ENCODE measurements at places on chromosomes 4 and X. TPM values are rescaled to one million over a fixed set of nuclear protein-coding genes. Genes with fewer than 3 reads are reported as not detected.

GRCh38 chrX:49237060-49237459, 1.8 kb downstream of the CCDC22 start:
- DNase-seq = no peak

DNA sequence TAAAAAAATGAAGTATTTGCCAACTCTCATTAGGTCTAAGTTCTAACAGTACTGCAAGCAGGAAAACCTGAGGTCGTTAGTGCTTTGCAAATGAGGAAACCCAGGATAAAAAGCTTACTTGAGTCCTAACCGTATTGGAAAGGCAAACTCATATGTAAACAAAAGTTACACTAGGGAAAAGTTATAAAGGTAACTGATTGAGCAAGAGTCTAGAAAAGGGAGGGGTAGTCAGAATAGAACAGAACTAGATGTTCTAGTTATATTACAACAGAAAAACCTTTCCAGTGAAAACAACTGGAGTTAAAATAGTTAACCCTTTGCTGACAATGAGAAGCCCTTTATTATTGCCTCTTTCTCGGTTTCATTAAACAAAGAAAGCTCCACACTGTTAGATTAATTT, 66.4 kb upstream of the MAOA start:
- no peak for DNase-seq

DNA sequence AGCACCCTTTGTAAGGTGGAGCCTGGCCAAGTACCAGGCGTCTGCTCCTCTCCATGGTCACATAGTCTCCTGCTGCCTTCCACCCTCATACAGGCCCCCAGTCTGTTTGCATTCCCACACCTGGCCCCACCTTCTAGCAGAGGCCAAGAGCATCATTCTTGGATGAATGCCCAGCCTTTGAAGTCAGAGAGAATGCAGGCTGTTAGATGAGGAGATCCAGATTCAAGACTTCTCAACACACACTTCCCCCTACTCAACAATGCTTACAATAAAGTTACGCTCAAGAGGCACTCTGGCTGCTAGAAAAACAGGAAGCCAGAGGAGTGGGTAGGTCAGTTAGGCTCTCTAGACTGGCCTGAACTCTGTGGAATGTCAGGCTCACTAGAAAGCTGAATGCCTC, 43.3 kb downstream of the SHROOM4 start:
- DNase-seq = no peak

DNA sequence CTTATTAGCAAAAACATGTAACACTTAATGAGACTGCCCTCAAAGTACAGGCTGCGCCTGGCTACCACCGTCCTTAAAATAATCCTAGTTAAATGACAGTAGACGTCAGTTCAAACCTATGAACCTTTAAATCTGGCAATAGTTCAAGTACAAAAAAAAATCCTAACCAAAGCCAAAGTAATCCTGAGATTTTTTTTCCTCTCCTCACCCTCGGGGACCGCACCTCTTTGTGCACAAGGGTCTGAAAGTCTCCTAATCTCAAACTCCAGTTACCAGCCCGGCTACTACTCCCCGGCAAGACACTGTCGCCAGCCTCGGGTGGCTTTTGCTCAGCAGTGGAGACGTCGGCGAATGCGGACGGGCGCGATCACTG, 439 bp downstream of the SEC31A start:
- no peak for DNase-seq

- no peak for DNase-seq
These were observed 13.1 kb downstream of the TAB3 start for GRCh38 chrX:30875957-30876356.

- DNase-seq = no peak
These were observed 213.3 kb downstream of the SMARCA1 start for GRCh38 chrX:129310000-129310399.

GRCh38 chrX:37350034-37350365, 836 bp downstream of the PRRG1 start:
- DNase-seq = no peak

DNA sequence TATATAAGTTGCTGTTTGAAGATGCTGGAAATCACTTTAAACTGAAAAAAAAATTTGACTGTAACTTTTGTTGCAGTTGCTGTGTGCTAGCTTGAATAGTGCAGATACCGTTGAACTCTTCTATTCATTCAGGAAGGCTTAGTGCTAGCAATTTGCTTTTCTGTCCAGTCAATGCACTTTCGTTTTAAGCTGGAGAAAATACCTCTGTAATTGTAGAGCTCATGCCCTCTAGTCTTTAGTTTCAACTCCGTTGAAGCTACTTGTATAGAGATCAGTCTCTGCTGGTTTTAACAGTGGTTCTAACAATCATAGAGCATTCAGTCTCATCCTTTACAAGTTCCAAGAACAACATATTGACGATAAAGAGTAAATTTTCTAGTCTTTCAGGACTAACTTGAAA, 49.0 kb upstream of the TRPC3 start:
- no peak for DNase-seq

- no peak for DNase-seq
These were observed 184.2 kb upstream of the CTSO start for GRCh38 chr4:156137679-156138473.

DNA sequence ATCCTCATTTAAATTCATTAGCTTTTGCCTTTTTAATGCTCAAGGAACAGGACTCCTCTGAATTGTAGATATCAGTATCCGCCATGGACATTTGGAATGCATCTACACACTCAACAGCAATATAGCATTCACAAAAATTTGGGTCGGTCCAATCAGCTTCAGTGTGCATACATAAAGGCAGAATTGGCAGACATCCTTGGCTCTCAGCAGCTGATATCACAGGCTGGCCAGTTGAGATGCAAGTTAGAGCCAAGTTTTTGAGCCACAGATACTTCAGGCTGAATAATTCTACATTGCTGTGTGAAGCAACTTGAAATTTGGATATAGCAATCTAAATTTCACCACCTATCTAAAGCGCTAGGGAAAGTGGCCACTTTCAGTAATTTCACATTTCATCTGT, 821.1 kb downstream of the PCDH19 start:
- no peak for DNase-seq

DNA sequence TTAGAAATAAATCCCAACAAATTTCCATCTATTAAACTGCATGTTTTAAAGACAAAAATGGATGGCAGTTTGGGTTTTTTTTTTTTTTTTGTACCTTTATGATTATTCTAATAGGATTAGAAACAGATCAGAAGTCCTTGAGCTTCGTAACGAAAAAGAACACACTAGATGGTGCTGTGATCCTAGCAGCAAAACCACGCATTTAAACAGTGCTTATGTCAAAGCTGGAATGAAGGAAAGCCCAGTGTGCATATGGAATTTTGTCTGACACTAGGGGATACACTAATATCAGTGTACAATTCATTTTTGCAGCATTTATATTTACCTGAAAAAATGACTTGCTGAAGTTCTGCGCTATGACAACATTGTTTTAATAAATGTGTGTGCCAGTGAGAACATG, 229.1 kb downstream of the VEGFC start:
- DNase-seq = no peak

- DNase-seq = no peak
These were observed 90.3 kb upstream of the TEX13D start for GRCh38 chrX:124242131-124242530.

- DNase-seq = no peak
These were observed 162.0 kb downstream of the TRAM1L1 start for GRCh38 chr4:116923389-116923788.

GRCh38 chr4:80240976-80241375, 25.5 kb upstream of the FGF5 start:
- no peak for DNase-seq

GRCh38 chr4:57691370-57691769, 581.2 kb upstream of the IGFBP7 start:
- no peak for DNase-seq

DNA sequence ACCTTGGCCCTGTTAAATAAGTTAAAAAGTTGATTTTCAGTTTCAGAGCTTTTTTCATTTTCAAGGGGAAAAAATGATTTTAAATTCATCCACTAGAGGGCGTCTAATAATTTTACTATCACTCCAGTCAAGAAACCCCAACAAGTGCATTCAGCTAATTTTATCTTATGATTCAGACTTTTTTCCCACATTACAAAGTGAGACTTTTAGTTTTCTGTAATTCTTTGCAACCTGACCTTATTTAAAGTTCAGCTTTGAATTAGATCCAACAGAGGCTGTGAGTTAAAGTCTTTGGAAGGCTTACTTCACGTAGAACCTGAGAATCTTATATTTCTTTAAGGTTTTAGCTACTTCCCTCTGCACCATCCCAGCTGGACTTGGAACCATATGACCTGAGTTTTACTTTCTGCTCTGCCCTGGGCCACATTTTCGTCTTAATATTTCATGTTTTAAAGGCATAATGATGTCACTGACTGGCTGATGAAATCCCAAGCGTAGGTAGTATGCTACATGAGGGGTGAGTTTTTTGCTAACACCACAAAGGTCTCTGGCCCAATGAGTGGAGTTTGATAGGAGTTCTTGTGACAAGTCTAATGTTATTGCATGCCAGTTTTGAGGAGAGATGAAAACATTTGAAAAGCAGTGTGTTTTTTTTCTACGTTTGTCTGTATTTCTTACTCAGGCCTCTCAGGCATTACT, 7.2 kb downstream of the GNRHR start:
- DNase-seq = peak; percentile 8

GRCh38 chr4:73978886-73979285, 2.9 kb downstream of the PF4 start:
- DNase-seq = no peak

DNA sequence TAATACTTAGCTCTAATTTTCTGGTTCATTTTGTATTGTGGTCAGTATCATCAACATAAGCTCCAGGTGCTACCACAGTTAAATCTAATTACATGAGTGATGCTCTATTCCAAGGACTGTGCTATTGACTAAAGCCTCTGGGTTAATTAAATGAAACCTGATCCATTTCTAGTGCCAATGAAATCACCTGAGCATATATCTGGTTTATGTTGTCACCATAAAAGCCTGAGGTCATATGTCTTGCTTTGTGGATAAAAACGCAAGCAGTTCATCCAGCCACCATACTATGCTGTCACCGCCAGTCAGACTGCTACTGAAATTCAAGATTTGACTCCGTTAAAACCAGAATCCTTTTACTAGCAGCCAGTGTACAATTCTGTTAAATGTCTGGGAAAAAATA, 64.2 kb upstream of the ZNF518B start:
- DNase-seq = no peak

DNA sequence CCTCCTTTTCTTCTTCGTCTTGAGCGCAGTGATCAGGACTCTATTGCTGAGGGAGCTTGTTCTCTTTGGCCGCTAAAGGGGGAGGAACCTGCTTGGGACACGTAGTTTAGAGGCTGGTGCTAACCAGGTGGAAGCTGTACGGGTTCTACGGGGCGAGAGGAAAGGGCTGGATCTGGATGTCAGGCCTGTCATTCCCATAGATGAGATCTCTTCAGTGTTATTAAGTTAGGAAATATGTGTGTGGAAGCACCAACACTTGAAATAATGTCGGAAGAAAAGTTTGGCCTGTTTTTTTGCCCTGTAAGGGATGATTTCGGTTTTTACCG, 643 bp downstream of the SRP72 start:
- peak; percentile 27 for DNase-seq

GRCh38 chr4:152257601-152258066, 278.3 kb downstream of the FBXW7 start:
- no peak for DNase-seq

GRCh38 chr4:144461906-144462305, 184.1 kb upstream of the HHIP start:
- no peak for DNase-seq

DNA sequence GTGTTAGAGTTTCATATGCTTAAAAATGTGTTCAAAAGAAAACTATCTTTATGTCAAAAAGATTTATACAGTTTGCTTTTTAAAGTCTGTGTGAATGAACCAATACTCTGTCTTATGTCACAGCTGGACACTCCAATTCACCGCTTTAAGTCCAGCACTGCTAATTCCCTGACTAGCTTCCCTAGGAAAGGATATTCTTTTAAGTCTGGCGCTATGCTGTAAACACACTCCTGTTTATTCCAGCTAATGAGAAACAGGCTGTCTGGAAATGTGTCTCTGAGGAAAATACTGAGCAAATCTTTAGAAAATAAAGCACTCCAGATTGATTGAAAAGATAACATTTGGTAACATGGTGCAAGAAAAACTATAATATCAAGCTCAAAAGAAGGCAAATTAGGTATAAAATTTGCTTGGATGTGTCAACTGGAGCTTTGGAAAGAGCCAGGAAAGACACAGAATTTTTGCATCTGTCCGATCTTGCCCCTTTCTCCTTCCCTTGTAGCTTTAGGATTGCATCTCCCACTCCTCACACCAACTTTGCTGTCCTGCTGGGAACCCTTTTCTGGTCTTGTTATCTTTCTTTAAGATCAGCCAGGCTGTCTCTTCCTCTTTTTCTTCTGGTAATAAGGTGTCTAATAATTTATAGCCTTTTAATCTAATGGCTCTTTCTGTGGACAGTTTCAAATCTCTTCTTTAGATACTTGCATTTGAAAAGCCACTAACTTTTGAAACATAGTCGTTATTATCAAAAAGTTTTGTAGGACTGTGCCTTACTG, 40.9 kb upstream of the VEGFC start:
- no peak for DNase-seq

GRCh38 chr4:118281611-118282442, 71.0 kb downstream of the PRSS12 start:
- no peak for DNase-seq

ADGRL3 gene
- 24.5 TPM for polyA plus RNA-seq

MAGEA1 gene
- not detected for polyA plus RNA-seq

MID1IP1 gene
- polyA plus RNA-seq = 16.0 TPM

EPGN gene
- polyA plus RNA-seq = 1.1 TPM

GAGE12H gene
- polyA plus RNA-seq = not detected

STATH gene
- polyA plus RNA-seq = 0.57 TPM

NAA11 gene
- polyA plus RNA-seq = not detected

LPAR4 gene
- 22.7 TPM for polyA plus RNA-seq

TRAM1L1 gene
- 20.8 TPM for polyA plus RNA-seq

CNKSR2 gene
- polyA plus RNA-seq = 1.1 TPM

OSTC gene
- 260 TPM for polyA plus RNA-seq

PIR gene
- polyA plus RNA-seq = 5.2 TPM

YIPF7 gene
- 0.22 TPM for polyA plus RNA-seq

SCRG1 gene
- polyA plus RNA-seq = 0.39 TPM

GLUD2 gene
- 5.6 TPM for polyA plus RNA-seq

All from right renal cortex interstitium (tissue), 3 donors.